ENCODE measurements at places on chromosomes 16 and 17.

- no peak for DNase-seq
Measured at GRCh38 chr17:49552070-49552751, 23.5 kb upstream of the NXPH3 start.

DNA sequence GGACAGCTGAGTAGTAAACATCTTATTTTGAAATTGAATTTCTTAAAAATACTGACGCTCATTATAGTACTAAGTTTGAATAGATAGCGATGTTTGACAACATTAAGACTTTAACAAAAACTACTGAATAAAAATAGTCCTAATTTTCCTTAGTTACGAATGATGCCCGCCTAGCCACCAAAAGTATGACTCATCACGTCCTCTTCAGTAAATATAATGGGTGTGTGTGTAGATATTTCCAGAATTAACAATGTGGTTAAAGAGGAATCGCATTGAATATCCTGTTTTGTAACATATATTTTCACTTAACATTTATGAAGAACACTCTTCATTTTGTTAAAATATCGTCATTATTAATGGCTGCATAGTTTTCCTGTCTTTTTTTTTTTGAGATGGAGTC lies 187.6 kb downstream of the MYO1D start:
- DNase-seq: no peak

- no peak for DNase-seq
Measured at GRCh38 chr16:72247821-72248253, 75.9 kb upstream of the PMFBP1 start.

- no peak for DNase-seq
Measured at GRCh38 chr16:24562811-24563210, 23.4 kb downstream of the RBBP6 start.

- DNase-seq: no peak
Measured at GRCh38 chr16:89563639-89564392, 3.3 kb downstream of the RPL13 start.

GRCh38 chr17:14630046-14630445 lies 329.2 kb downstream of the HS3ST3B1 start:
- no peak for DNase-seq

- no peak for DNase-seq
Measured at GRCh38 chr17:62782730-62783270, 25.3 kb downstream of the MARCHF10 start.

DNA sequence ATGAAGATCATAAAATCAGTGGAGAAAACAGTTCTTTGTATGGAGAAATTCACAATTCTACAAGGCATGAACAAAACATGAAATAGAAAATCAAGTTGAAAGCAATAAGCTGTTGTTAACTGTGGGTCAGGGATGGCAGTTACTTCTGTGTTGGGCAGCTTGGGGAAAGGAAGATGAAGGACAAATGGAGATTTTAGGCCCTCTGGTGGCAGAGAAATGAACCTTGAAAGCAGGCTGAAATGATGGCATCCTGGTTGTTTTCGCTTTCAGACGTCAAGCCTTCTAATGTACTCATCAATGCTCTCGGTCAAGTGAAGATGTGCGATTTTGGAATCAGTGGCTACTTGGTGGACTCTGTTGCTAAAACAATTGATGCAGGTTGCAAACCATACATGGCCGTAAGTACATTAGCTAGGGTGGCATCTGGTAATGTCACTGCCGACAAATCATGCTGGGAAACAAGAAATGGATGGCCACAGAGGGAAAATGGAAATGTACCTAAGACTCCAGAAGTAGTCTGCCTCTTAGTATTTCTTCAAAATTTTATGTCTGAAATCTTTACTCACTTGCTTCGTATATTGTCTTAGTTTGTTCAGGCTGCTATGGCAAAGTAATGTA lies 108.9 kb downstream of the MAP2K6 start:
- DNase-seq: no peak

Measured in activated CD8-positive, alpha-beta memory T cell treated with anti-CD3 and anti-CD28 coated beads for 4 hours (primary cell).